K562 (cell line): ENCODE measurements at places on chromosomes 4 and X. TPM values are rescaled to one million over a fixed set of nuclear protein-coding genes. Genes with fewer than 3 reads are reported as not detected.

Gene AKAP4
- 0.11 and 0.16 TPM in 2 replicates for total RNA-seq

- H3K27ac ChIP-seq = no peak overlapping the region
- H3K4me1 ChIP-seq = no peaks in the 10 kb centered on the region; the same call in 1 of the 2 replicates
- H3K4me3 ChIP-seq = no peak overlapping the region
- peaks cover 8% of the 10 kb centered on the region for H3K27me3 ChIP-seq
These were observed 12.2 kb upstream of the VMA21 start for GRCh38 chrX:151384807-151385206.

GRCh38 chrX:136577552-136577951 lies 45.5 kb downstream of the VGLL1 start:
- no peaks in the 10 kb centered on the region for H3K27me3 ChIP-seq
- no peaks in the 10 kb centered on the region for H3K36me3 ChIP-seq
- no peaks in the 10 kb centered on the region for H3K4me1 ChIP-seq
- no peak overlapping the region for H3K27ac ChIP-seq
- peak; percentile 37 for DNase-seq

Gene UBA1
- total RNA-seq = 174 TPM in 2 replicates

Gene EGF
- total RNA-seq = 1.2 and 1.5 TPM in 2 replicates
